ENCODE measurements at places on chromosomes 5 and 9.

- DNase-seq = no peak
Measured at GRCh38 chr5:40258222-40258621, 421.5 kb upstream of the PTGER4 start.

- DNase-seq = no peak
Measured at GRCh38 chr5:111367115-111367514, 142.9 kb downstream of the CAMK4 start.

DNA sequence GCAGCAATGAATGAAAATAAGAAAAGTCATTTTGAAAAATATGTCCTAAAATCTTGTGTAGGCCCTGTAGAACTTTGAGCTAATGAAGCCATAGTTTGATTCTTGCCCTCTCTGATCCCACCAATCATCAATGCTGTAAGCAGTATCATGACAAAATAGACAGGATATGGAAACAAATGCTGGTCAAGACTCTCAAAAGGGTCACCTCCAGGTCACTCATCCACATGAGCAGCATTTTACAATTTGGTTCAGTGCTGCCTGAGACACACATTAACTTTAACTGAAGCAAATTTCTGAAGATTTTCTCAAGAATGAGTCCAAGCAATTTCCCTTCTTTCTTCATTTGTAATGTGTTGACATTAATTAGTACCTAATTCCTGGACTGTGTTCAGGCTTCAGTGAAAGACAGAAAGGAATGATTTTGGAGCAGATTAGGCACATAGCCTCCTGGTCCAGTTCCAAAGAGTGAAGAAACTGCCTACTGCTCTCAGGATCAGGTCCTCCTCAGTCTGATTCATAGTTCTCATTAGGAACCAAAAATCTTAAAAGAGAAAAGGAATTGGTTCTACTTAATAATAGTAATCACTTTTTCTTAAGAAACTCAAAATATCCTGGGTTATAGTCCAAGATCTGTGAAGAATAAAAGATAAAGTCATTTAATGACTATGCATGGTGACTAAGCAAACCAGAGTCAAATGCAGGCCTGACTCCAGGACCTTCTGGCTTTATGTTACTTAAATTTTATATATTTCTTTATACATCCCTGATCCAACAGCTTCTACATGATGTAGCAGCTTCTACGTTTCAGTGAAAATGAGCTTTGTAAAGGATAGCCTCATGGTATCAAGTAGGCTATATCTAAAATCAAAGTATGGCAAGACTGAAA is 192.1 kb upstream of the RGMB start:
- DNase-seq = no peak

- DNase-seq = no peak
Measured at GRCh38 chr9:5632540-5632939, 3.6 kb downstream of the RIC1 start.

GRCh38 chr5:36792560-36793180 is 83.9 kb upstream of the NIPBL start:
- no peak for DNase-seq

GRCh38 chr9:83701286-83701685 is 6.5 kb downstream of the UBQLN1 start:
- DNase-seq = no peak

GRCh38 chr5:141904551-141904950 is 19.1 kb upstream of the DELE1 start:
- no peak for DNase-seq

DNA sequence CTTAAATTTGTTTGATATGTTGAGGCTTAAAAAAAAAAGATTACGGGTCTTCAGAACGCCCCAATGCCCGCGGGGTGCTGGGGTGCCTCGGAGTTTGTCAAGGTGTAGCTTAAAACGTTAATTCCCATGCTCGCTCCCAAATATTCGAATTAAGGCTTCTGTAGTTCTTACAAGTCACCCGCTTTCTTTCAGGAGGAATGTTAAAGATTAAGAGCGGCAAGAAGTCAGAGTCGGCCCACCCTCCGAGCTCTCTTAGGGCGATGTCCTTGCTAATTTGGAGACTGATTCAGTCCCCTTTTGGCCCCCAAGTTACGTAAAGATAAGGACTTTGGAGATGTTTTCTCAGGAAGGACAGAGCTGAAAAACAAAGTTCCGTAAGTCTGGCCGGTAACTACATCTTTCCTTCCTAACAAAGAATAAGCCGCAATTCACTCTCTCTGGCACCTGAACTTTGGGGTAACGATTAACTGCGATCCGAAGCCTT is 746 bp upstream of the NPM1 start:
- no peak for DNase-seq

DNA sequence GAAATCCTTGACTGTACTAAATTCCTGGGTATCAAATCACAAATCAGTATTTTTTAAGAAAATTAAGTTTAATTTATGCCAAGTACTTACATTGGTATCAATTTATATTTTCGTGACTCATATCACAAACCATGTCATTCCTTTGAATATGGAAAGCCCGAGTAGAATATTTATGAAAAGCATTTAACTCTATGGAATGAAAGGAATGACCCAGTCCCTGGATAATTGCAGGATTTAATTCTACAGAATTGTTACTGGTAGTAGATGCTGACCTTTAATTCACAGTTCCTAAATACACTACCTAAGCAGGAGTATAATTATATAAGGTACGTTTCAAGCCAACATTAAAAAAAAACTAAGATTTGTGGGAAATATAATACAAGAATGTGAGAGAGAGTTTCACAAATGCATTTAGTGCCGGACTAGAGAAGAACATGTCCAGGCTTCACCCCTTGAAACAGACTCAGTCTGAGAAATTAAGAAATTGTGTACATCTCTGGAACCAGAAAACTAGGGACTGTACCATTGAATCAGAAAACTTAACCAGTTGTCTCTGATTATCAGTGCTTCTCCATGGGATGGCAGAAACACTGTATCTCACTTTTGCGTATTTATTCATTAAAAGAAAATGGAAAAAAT is 28.5 kb upstream of the PLPPR1 start:
- DNase-seq = no peak

DNA sequence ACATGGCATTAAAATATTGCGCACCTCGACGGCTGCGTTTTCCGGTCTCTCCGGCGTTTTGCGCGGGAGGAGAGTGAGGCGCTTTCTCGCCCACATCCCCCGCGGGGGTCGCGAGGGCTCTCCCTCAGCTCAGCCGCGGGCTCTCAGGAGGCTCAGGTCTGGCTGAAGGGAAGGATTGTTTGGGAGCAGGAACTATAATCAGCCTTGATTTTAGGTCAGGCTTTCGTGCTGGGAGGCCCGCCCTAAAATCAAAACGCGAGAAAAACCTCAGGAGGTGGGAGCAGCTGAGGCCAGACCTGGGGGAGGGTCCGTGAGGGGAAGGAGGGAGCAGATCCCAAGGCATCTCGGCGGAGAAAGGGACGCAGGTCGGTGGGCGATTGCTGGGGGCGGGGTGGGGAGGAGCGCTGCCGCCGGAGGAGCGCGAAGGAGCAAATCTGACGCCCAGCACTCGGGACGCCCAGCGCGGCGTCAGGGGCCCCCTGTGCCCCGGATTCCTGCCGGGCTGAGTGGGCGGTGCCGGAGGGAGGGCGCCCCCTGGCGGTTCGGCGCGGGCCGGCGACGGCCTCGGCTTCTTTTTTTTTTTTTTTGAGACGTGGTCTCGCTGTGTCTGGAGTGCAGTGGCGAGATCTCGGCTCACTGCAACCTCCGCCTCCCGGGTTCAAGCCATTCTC is 18.7 kb upstream of the RNF130 start:
- DNase-seq = no peak

GRCh38 chr5:31855134-31856040 is 216.5 kb downstream of the PDZD2 start:
- DNase-seq = no peak

GRCh38 chr5:31935496-31936369 is 238.4 kb downstream of the GOLPH3 start:
- no peak for DNase-seq

DNA sequence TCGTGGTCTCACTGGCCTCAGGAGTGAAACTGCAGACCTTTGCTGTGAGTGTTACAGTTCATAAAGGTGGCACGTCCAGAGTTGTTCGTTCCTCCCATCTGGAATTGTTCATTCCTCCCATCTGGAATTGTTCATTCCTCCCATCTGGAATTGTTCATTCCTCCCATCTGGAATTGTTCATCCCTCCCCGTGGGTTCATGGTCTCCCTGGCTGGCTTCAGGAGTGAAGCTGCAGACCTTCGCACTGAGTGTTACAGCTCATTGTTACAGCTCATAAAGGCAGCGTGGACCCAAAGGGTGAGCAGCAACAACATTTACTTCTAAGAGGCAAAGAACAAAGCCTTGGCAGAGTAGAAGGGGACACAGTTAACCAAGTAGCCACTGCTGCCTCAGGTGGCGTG is 69.1 kb downstream of the GCNT1 start:
- DNase-seq = no peak

DNA sequence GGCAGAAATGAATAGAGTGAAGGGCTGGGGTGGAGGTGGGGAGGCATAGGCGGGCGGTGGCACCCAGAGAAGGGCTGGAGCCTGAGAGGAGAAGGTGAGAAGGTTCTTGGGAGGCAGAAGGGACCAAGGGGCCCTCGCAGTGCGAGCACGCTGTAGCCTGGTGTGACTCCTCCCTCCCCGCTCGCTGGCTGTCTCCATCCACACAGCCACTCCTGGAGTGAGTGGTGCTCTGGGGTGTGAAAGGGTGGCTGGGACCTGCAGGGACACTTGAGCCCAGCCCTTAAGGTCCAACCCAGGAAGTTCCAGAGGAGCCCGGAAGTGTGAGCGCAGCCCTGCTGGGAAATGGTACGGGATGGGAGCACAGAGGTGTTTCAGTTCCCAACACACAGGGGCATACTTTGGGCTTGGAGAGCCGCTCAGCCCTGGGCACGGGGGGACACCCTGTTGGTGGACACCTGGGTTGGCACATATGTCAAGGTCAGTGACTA is 9.3 kb upstream of the SCGB3A1 start:
- no peak for DNase-seq

GRCh38 chr5:15604986-15605385 is 105.0 kb downstream of the FBXL7 start:
- no peak for DNase-seq

DNA sequence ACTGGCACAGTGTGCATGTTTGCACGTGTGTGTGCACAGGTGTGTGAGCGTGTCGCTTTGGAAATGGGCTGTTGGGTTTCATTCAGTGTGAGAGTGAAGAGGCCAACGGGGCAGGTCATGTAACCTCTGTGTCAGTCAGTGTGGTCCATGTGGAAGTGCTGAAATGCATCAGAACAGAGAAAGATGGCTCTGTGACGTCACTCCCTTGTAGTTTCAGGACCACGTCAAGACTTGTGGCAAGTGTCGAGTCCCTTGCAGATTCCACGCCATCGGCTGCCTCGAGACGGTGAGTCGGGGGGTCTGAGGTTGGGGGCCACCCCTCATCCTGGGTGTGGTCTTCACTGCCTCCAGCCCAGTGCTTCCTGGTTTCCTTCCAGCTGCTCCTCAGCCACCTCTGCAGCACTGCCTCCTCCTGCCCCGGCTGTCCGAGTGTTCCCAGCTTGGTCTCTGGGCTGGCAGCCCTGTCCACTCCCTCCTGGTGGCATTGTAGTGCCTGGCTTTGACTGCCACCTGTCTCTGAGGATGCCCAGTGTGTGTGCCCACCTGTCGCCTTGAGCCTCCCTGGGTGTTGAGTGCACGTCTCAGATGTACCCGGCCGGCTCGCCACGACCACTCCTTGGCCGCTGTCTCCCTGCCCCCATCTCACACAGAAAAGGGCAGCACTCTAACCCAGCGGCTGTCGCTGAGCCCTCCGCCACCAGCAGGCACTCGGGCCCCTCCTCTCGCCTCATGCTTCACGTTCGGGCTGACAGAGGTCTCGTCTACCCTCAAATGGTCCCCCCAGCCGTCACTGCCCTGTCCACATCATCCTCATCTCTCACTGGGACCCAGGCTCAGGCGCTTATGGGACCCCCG is 28.0 kb downstream of the FBXW5 start:
- no peak for DNase-seq

DNA sequence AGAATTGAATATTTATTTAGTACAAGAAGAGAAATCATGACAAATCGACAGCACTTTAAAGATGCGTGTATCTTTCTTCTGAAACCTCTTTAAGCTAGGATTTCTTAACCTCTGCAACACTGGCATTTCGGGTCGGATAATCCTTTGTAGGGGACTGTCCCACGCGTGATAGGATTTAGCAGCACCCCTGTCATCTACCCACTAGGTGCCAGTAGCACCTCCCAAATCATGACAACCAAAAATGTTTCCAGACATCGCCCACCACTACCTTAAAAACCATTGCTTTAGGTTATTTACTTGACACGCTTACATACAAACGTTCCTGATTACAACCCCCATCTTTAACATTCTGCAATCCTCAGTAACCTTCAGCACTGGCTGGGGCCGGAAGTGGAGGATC is 223.1 kb downstream of the TRIM32 start:
- no peak for DNase-seq

- DNase-seq = no peak
Measured at GRCh38 chr5:154956712-154957111, 15.8 kb downstream of the MRPL22 start.

All from SHP77 (cell line).